ENCODE measurements at places on chromosomes 3 and 15.

DNA sequence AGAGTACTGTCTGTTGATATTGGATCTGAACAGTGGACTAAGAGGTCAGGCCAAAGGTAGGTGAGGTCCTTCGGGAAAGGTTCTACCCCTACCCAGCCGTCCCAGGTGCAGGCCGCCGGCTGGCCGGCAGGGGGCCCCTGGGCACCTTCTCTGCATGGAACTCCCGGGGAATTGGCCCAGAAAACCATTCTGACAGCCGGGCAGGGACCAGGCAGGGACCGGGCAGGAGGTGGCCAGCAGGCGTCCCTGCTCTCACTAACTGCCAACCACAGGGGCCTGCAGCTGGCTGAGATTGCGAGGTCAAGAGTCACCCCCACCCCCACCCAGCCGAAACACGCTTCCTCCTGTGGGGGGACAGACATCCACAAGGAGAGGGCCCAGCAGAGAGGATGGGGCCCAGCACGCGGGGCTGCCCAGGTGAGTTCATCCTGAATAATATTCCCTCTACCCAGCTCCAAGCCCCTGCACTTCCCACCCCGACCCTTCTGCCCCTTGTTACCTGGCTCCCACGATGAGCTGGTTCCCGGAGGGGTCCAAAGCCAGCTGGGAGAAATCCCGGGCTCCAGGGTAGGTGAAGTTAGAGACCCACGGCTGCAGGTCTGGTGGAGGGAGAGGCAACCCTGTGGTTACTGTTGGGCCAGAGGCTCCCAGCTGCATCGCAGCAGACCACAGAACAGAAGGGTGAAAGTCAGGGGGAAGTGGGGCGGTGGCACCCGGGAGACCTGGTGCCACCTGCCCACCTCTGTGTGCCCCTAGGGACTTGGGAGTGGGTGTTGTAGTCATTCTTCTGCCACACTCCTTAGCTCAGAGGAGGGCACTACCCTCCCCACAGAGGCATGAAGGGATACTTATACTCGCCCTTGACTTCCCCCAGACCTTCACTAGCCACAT, 84.4 kb downstream of the SEMA5B start:
- peak; percentile 5 for DNase-seq

DNA sequence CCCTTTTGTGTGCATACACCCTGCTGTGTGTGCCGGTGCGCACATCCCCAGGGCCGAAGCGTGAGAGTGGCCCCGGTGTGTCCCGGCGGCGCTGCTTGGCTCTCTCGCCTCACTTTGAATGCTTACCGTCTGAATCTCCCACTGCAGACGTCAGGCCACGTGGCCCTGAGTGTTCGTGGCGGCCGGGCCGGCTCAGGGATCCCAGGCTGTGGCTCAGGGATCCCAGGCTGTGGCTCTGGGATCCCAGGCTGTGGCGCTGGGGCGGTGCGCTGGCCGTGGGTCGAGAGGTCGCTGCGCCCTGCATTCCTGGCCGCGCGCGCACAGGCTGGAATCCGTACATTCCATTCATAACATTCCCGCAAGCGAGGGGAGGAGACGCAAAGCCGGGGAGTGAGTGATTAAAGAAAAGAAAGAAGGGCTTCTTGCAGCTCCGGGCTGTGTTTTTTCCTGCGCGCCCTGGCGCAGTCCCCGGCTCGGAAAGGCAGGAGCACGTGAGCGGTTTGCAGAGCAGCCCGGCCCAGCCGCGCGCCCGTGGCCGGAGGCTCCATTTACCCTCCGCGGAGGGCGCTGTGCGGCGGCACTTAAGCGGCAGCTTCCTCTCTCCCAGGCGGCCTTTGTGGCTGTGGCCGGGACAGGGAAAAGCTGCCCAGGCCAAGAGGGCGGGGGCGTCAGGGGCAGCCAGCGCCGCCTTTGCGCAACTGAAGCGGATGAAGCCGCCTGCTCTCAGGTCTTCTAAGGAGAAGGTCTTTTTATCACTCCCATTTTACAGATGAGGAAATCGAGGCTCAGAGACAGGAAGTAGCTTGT, 87.0 kb upstream of the ALDH1L1 start:
- DNase-seq: peak; percentile 77

DNA sequence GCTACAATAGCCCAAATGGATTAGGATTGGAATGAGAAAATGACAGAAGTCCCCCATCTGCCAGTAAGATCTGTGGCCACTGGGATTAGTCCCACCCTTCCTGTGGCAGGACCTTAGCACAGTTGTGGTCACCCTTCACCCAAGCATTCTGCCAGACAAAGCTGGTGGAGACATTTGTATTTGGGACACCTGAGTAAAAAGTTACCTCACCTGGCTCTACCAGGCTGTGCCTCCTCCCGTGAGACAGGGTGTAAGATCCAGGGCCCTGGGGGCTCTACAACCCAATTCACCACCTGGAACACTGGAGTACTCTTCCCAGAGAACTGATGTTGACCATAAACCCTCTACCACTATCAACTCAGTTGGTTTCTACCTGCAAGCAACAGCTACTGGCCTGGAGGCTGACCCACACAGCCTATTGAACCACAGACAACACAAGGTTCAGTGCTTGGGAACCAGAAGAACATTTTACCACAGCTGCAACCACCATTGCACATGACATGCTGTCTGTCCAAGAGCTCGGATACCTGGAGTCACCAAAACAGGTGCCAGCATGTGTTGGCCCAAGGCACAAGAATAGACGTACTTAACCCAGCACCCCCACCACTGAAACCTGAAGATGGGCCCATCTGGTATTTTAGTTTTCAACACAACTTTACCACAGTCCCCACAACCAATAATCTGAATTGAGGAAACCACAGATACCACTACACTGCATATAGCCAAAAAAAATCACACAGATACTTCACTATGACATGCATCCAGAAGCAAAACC, 1686.7 kb downstream of the SI start:
- DNase-seq: no peak

DNA sequence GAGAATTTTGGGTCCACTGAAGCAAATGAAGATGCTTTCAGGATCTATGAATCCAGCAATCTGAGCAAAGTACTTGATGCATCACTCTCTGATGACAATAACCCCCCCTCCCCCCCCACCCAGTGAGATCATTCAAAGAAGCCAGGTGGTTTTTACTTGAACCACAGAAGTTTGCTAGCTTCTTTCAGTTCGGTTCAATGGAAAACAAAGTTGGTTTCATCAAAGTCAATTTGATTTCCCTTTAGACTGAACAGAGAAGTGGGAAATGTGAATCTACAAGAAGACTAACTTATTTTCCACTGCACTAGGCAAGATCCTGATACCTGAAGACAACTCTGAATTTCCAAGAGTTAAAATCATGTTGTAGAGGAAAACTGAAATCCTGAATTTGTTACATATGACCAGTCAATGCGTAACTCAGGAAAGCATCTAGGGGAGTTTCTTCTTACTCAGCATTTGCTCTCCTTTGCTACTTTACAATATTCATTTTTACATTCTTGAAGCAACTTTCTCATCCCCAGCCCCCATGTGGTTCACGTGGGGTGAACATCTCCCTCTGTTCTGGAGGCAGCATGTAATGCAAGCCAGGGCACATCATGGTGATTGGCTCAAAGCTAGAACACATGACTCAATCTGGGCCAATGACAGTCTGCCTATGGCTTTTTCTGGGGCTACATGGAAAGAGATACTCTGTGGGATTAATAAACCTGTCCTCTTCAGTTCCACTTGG, 572.6 kb downstream of the FOXP1 start:
- DNase-seq: no peak

DNA sequence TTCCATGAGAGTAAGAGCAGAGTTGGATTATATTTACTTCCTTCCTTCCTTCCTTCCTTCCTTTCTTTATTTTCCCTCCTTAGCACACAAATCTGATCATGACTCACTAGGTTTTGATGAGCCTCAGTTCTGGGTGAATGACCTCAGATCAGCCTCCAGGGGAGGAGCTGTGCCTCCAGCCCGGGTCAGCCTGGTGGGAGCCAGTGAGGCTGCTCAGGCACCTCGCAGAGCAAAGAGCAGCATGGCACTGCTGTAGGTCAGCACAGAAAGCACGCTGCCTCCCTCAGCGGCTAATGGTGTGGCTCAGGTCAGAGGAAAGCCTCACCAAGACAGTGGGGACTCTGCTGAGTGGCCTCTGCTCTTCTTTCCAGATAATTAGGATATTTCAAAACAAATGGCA, 108.5 kb downstream of the SYNPR start:
- no peak for DNase-seq

DNA sequence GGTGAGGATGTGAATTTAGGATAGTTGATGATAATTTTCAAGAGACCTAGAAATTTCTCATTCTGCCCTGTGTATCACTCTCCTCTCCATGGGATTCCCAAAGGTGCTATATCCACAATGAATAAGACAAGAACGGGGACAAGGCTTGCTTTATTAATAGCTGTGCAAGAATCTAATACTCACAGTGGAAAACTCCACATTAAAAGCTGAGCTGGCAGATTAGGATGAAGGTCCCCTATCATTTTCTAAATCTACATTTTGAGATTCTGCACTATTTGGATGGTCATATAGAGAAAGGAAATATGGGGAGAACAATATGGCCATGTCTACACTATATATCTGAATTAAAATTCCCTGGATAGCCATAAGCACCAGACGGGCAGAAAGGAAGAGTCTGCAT, 411.0 kb upstream of the TGFBR2 start:
- no peak for DNase-seq

DNA sequence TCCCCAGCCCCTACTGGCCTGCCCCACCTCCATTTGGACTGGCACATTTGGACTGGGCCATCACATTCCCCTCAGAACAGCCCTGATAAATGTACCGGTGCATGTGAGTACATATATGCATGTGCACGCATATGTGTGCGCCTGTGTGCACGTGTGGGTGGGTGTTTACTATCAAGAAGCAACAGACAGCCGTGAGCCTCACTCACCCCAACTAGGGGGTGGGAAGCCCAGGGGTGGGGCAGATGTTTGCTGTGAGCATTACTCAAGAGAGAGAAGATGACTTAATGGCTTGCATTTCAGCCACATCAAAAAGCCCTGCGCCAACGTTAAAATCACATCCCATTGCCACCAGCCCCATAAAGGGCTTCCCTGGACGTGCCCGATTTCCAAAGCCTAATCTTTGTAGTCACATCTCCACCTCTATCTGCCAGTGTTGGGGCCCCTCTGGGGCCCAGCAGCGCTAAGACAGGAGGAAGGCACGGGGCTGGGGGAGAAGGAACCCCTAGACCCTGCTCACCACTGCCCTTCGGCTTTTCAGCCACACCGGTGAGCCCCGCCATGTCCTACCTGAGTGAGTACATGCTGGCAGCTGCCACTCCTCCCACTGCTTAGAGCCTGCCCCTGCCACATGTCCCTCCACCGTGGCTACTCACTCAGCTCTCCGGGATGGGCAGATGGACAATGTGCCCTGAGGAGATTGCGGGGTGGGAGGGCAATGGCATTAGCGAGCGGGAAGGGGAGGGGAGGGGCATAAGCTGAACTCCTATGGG, 10.9 kb downstream of the ITIH3 start:
- DNase-seq: no peak

DNA sequence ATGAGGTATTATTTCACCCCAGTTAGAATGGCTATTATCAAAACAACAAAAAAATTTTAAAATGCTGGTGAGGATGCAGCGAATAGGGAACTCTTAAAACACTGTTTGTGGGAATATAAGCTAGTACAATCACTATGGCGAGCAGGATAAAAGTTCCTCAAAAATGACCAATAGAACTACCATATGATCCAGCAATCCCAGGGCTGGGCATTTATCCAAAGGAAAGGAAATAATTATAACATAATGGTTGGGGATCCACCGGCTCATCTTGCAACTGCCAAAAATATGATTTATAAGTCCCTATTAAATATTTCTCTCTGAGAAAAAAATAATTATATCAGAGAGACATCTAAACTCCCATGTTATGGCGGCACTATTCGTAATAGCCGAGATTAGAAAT, 127.6 kb upstream of the MME start:
- no peak for DNase-seq

DNA sequence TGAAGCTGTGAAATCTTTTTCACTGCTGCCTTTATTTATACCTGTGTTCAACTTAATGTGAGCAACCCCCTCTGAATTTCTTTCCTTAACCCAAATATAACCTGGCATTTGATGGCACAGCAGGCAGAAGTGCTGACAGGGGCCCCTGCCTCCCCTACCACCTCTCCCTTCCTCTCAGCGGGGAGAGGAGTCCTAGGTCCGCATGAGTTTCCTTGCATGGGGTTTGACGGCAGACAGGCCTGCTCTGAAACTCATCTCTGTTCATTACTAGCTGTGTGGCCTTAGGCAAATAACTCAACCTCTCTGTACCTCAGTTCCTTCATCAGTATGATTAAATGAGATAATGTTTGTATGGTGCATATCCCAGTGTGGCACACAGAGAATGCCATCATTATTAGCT, 79.7 kb downstream of the SEC22A start:
- DNase-seq: no peak

GRCh38 chr3:40490916-40491315, 14.0 kb downstream of the ZNF619 start:
- DNase-seq: no peak

GRCh38 chr3:196081002-196081833, 672 bp downstream of the TFRC start:
- DNase-seq: no peak

- no peak for DNase-seq
These were observed 129.7 kb downstream of the NTRK3 start for GRCh38 chr15:88126695-88127431.

GRCh38 chr3:17431004-17431403, 311.4 kb downstream of the TBC1D5 start:
- DNase-seq: no peak

DNA sequence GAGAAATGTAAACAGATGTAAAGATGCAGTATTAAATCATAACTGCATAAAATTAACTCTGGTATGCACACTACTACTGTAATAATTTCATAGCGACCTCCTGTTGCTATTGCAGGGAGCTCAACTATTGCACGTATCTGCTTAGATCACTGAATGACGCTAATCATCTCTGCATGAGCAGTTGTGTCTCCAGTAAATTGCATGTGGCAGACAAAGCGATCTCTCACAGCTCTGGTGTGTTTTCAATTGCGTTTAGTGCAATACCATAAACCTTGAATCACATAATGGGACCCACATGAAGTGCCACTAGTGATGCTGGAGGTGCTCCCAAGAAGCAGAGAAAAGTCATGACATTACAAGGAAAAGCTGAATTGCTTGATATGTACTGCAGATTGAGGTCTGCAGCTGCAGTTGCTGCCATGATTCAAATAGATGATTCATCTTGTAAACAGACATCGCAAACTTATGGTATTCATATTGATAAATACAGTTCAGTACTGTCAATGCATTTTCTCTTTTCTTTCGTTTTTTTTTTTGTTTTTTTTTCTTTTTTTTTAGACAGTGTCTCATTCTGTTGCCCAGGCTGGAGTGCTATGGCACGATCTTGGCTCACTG, 30.2 kb upstream of the LCTL start:
- DNase-seq: no peak

Data from AG09319 (cell line).